Stimulated activated CD8-positive, alpha-beta memory T cell treated with anti-CD3 and anti-CD28 coated beads, Interleukin-7, amount 100 ng/mL, for 1 hour (primary cell): ENCODE measurements at places on chromosomes 12 and 14.

DNA sequence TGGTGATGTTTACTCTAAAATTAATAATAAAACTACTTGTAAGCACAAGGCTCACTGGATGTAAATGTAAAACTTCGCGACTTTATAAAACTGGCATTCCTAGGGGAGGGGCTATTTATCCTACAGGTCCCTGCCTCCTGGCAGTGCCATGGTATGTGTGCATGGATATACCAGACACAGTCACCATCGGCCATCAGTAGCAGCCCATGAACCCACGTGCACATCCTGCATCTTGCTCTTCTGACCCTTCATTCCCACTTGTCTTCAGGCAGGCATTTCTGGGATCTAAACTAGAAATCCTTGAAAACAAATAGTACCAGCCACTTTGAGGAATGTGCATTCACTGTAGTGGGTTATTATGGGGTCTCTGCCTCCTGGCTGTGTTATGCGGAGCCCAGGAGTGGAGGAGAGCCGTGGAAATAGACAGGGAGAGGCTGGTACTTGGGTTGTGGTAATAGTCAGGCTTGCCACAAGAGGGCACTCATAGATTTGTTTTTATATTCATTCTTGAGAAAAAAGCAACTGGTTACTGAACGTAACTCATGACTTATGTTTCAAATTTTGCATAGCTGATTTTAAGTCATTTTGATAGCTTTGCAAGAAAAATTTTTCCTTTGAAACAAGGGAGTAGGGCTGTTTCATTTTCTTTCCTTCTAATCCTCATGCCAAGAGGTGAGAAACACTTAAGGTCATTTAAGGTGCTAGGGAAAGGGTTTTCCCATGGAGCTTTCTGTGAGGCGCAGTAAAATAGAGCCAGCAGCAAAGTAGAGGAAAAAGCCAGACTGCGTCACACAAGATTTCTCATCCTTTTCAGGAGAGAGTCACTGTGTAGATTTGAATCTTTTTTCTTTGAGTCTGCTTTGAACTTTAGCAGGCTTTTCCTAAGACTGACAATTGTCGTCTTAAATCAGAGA is 17.4 kb upstream of the GALNT16 start:
- peak; percentile 1 for DNase-seq

DNA sequence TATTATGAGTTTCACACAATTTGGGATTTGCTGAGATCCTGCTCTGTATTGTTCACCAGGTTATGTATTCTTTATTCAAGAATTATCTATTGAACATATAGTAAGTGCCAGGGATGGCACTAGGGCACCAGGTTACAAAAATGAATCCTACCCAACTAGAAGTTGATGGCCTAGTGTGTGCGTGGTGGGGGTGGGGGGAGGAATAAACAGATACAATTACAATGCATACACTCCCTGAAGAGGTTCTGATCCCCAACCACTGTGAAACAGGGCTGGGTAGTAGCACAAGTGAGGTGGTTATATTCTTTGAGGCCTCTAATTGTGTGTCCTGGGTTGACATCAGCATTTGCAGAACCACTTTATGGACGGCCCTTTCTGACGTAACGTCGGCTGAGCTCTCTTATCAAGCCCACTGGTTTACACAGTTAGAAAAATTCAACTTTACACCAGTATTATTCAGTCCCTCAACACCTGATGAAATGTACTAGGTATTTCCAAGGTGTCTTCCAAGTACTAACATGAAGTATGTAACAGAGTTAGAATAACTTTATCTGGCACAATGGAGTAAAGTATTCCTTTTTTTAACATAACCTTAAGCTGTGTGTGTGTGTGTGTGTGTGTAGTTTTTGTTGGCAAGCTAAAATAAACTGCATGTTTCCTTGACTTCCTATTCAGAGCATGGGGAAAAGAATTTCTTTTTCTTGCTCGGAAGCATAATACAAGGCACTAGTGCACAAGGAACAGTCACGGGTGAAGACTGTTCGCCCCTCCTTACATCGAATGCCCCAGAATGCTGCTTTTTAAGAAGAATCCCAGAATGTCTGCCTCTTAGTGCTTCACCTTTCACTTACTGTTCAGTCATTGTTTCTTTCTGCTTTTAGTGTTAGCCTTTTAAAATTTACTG is 8.1 kb upstream of the GLRX5 start:
- no peak for DNase-seq

DNA sequence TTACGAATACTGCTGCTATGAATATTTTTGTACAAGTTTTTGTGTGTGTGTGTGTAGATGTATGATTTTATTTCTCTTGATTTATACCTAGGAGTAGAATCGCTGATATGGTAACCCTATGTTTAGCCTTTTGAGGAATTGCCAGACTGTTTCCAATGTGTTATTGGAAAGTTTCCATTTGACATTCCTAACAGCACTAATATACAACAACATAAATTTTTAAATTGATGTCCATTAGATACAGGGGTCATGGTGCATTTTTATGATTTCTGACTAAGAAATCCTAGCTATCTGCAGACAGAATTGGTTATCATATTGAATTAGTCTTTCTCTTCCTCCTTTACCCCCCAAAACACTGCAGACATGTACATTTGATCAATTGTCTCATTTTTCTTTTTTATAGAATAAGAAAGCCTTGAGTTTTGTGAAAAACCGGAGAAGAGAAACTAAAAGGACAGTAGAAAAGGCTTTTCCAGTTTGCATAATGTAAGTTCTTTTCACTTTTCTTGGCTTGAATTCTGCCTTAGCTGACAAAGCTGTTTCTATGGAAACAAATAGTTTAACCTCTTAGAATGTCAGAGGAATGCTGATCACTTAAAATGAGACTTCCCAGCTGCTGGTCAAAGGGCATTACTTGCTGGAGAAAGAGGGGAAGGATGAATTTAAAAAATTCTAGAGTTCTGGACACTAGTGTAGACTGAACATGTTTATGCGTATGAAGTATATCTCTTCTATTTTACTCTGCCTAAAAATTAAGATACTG is 28.2 kb downstream of the PALS1 start:
- no peak for DNase-seq

DNA sequence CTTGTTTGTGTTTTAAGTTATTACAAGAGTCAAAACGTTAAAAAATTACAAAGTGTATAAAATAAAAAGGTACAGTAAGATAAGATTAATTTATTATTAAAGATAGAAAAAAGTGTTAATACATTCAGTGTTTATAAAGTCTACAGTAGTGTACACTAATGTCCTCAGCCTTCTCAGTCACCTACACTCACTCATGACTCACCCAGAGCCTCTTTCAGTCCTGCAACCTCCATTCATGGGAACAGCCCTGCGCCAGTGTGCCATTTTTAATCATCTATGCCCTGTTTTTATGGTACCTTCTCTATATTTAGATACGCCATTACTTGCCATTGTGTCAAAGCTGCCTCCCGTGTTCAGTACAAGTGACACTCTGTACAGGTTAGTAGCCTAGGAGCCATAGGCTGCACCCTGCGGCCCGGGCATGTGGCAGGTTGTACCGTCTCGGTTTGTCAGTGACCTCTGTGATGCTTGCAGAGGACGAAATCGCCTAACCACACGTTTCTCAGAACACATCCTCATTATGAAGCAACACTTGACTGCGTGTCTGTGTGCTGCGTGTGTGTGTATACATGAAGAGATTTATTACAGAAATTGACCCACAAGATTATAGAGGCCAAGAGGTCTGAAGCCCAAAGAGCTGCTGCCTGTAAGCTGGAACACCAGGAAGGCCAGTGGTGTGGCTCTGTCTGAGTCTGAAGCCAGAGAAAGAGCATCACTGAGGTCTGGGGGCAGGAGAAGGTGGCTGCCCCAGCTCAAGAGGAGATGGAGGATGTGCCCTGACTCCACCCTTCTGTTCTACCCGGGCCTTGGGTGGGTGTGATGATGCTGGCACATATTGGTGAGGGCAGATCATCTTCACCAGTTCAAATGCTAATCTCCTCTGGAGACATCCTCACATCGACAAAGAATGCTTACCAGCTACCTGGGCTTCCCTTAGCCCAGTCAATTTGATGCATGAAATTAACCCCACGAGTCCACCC is 116.6 kb upstream of the C14orf180 start:
- DNase-seq = no peak

- DNase-seq = no peak
Measured at GRCh38 chr12:17296882-17297281, 690.9 kb upstream of the LMO3 start.

- no peak for DNase-seq
Measured at GRCh38 chr14:101110729-101111619, 207.5 kb upstream of the RTL1 start.

GRCh38 chr14:105647784-105648608 is 121.6 kb downstream of the TMEM121 start:
- no peak for DNase-seq

GRCh38 chr14:94143239-94143638 is 13.8 kb upstream of the IFI27L2 start:
- DNase-seq = no peak

DNA sequence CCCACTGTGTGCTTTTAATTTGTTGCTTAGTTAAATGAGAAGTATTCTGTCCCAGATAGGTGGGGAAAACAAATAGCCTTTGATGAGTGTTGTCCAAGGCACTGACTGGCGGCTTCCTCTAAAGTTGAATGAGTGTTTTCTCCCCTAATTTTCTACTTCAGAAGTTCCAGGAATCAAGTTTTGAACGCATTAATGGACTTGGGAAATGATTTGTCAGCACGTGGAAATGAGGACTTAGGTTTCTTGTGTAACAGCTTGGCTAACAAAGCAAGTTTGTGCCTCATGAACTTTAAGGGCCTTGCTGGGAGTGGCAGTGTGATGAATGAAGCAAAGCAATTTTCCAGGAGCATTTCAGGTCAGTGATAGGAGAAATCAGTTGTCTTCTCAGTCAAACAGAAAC is 56.9 kb downstream of the LIN52 start:
- DNase-seq = no peak

DNA sequence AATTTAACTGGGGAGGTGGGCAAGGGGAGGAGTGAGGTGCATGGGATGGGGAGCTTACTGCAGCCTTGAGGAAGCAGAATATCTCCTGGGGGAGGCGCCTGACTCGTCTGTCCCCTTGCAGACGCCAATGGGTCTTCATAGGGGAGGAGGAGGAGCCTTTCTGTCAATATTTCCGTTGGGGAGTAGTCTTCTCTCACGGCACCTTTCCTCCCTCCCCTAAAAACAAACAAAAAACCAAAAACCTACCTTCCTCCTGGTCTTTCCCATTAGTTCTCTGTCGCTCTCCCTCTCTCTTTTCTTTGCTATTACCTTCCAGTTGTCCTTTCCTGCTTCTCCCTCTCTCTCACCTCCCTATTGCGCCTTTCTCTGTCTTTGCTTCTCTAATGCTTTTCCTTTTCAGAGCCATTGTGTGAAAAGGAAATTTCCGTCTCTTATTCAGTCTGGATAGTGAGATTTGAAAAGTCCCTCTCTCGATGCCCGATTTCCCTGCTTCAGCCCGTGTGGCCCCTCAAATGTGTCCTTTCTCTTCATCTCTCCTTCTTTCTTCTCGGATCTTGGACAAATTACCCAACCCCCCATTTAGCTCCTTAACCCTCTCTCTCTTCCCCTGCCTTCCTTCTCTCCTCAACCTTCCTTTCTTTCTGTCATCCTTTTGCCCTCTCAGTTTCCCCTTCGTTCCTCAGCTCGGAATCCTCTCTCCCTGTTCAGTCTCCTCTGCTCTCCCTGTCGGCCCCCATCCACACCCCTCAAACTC is 5.9 kb downstream of the GPR84 start:
- DNase-seq = no peak

DNA sequence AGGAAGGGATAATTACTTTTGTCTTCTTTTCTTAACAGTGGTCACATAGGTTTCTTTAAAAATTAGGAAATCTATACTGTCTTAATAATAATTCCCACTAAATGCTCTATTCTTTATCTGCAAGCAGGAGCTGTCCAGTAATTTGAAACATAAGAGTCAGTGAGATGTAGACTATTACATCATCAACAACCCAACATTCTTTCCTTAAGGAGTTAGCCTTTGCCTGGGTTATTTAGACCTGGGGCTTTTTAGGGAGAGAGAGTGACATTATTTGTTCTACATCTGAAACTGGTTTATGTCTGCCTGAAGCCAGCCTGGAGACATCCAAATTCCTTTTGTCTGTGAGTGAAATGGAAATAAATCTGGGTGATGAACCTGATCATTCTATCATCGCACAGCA is 294.4 kb downstream of the TMTC2 start:
- DNase-seq = no peak

DNA sequence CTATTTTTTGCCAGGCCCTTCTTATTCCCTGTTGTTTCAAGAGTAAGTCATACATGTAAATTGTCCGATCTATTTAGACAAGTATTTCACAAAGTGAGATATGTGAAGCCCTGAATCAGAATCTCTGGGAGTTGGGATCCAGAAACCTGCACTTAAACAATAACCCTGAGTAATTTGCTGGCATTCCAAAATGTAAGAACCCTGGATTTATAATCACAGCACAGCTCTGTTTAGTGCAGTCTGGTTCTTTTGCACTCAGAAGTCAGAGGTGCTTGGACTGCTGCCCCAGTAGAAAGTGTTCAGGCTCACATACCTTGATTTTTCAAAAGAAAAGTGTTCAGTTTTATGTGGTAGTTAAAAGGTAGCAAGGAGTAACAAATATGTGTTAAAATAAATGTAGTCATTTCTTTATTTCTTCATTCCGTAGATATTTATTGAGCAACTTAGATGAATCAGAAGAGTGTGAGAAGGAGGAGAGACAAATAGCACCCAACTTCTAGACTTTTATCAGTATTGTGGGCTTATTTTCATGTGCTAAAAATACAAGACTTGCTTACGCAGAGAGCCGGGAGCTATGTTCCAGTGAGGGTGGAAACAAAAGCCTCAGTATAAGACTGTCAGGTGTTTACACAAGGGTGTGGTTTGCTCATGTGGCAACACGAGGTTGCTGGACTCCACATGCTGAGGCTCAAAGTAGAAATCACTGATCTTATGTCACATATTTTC is 70.1 kb downstream of the SYNE2 start:
- DNase-seq = no peak

- no peak for DNase-seq
Measured at GRCh38 chr14:63438065-63438757, 105.0 kb downstream of the PPP2R5E start.

DNA sequence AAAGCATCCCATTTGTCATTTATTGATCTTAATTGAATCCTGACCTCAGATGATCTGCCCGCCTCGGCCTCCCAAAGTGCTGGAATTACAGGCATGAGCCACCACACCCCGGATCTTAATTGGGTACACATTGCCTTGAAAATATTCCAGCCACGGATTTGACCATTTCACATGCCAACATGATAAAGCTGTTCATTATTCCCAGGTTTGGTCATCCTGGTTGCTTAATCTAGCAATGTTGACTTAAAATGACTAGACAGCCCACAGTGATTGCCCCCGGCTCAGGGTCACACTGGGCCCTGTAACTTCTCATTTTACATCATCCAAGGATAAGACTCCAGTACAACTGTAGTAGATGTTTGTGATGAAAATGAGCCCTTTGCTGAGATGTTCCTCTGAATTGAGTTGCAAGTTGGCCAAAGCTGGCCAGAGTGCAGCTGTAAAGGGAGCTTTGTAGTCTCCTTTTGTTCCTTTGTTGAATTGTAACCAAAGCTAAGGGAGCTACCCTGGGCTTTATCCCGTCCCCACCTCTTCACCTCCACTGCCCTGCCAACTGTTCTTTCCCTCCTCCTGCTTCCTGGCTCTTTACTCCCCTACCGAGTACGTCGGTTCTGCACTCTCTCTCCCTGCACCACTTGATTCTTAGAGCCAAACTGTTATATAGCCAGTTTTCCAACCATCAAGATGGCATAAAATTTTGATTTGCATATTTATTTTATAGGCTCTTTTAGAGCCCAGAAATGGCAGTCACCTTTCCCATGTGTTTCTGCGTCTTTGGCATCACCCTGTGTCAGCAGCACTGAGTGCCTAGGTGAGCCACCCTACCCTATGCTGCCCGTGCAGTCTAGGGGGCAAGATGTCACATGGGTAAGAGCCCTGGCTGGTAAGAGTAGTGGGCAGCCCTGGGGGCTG is 141.3 kb upstream of the HIF1A start:
- DNase-seq = no peak

- DNase-seq = no peak
Measured at GRCh38 chr14:39722547-39723273, 290.5 kb upstream of the FBXO33 start.
